ENCODE measurements at places on chromosomes 1 and 21. TPM values are rescaled to one million over a fixed set of nuclear protein-coding genes. Genes with fewer than 3 reads are reported as not detected.

Gene PYHIN1
- polyA plus RNA-seq = 0.42 TPM

DNA sequence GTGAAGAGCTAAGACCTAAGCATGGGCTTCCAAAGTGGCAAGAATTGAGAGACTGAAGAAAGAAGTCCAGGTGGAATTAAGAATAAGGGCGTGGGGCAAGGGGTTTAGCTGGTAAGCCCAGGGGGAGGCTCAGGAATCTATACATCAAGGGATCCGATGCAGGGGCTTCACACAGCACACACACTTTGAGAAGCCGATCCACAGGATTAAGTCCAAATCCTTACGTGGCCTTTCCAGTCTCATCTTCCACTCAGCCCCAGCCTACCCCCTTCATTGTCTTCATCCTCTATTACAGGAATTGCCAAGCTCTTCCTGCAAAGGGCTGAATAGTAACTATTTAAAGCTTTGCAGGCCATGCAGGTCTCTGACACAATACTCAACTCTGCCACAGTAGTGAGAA is 101.3 kb downstream of the TGFBR3 start:
- no peak for DNase-seq

DNA sequence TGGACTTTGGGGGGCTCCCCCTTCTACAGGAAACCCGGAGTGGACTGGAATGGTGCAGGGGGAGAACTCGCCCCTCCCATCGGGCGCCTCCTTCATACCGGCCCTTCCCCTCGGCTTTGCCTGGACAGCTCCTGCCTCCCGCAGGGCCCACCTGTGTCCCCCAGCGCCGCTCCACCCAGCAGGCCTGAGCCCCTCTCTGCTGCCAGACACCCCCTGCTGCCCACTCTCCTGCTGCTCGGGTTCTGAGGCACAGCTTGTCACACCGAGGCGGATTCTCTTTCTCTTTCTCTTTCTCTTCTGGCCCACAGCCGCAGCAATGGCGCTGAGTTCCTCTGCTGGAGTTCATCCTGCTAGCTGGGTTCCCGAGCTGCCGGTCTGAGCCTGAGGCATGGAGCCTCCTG is at the start of gene TNFRSF14:
Gene TNFRSF14 (plus strand): TSS at position 95 of the 401 bp plus-strand sequence. CDS start 294 bp downstream, at position 389.
- peak; percentile 42 for DNase-seq

- no peak for DNase-seq
These were observed 18.2 kb upstream of the TRNAU1AP start for GRCh38 chr1:28534671-28535070.

- no peak for DNase-seq
These were observed 36.1 kb upstream of the ST6GALNAC3 start for GRCh38 chr1:76038287-76039004.

DNA sequence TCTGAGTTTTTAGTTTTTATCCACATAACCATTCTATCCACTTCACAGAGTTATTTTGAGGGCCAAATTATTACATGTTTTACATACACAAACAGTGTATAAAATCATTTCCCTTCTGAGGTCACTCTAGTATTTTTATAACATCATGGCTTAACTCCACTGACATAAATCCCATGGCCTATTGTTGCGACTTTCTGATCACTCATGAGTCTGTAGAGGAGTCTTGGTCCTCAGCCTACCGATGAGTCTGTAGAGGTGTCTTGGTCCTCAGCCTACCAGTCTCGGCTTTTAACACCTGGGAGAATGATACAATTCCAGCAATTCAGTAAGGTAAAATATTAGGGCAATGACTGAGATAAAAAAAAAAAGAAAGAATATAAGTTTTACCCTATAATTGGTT is 483.7 kb downstream of the USP25 start:
- no peak for DNase-seq

DNA sequence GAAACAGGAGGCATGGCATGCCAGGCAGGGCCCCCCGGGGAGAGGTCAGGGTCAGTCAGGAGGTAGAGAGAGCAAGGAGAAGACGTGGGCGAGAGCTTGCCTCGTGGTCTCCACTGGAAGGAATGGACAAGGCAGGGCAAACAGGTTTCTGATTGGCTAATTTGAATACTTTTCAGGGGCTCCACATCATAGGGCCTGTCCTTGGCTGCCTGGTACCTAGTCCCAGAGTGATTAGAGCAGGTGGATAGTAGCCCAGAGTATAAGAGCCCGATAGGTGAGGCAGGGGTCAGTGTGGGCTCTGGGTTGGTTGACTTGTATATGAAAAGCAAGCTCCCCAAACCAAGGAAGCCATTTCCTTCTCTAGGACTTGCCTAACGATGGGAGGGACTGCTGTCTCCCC is 178.6 kb downstream of the ZP4 start:
- no peak for DNase-seq

All from mammary epithelial cell (primary cell).